ENCODE measurements at places on chromosomes 1 and 21.

GRCh38 chr1:205633421-205633976 is 1.7 kb upstream of the ELK4 start:
- DNase-seq = peak; percentile 8

DNA sequence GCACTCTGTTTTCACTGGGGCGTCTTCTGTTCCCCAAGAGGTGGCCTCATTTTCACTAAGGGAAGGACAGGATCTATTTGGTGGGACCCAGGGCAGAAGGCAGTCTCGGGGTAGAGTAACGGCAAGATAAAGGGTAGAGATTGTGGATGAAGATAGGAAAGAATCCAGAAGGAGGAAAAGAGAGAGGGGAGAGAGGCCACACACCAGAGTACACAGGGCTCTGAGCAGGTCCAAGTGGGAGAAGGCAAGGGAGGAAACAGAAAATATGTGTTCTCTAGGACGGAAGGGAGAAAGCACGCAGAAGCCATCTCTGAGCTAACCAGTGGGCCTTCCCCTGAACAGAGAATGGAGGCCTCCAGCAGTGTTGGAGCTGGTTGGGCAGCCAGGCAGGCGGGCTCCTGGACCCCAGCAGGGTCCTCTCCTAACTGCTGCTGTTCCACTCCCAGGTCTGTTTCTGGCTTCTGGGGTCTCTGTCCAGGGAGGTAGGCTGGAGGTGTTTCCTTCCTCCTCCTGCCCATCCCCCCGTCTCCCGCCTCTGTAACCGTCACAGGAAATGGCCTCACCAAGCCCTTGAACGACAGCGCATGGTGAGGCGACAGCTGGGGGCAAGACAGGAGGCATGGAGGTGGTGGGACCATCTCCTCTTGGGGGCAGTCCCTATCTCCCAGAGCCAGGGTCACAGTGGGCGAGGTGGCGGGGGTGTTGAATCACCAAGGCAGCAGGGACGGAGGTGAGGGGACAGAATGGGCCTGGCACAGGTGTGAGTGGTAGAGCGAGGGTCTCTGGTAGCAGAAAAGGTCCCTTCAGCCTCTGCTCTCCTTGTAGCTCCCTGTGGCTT is 649 bp downstream of the PTPN7 start:
- DNase-seq = no peak

DNA sequence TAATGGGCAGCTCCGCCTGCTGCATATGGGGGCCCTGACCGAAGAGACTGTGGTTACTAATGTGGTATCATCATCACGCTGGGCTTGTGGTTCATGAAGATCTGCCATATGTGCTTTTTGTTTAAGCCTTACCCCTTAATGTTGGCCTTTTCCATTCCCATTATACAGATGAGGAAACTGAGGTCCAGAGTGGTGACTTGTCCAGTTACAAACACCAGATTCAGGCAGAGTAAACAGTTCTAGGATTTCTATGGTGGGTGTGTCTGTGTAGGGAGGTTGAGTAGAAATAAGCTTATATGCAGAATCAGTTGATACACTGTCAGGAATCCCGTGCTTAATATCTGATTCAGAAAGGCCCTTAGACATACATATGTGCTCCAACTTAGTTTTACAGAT is 691 bp downstream of the UTP11 start:
- no peak for DNase-seq

DNA sequence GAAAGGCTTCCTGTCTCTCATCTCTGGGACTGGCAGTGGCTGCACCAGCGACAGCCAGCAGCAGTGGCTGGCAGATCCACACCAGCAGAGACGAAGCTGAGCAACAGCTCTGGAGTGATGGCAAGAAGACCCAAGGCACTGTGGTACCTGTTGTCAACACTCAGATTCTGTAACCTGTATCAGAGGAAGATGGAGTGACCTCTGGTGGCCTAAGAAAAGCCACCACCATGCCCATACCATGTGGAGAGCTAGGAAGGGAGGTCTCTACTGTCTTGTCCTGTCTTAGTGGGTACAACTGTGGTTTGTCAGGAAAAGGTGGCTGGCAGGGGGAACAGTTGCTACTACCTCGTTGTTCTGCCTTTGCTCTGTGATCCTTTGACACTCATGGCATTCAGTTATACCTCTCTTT is 22.5 kb upstream of the RHBDL2 start:
- DNase-seq = no peak

GRCh38 chr1:108041360-108042142 is 76.6 kb upstream of the VAV3 start:
- DNase-seq = peak; percentile 78

- DNase-seq = peak; percentile 51
Measured at GRCh38 chr21:25862596-25862995, 127.8 kb downstream of the GABPA start.

GRCh38 chr1:99570486-99571089 is 75.3 kb upstream of the PALMD start:
- peak; percentile 48 for DNase-seq

DNA sequence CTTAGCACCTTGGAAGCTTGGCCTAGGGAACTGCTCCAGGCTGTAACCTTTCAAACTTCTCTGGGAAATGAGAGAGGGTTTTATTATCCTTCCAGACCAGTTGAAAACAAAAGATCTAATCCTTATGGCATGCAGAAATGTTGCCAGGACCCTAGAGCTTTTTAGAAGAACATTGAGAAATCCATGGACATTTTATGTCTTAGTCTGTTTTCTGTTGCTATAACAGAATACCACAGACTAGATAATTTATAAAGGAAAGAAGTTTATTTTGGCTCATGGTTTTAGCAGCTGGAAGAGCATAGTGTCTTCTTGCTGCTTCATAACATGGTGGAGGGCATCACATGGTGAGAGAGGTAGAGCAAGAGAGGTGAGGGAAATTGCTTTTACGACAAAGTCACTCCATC is 25.8 kb downstream of the OSBPL9 start:
- peak; percentile 84 for DNase-seq

- DNase-seq = peak; percentile 12
Measured at GRCh38 chr1:195097316-195097715, 1510.9 kb downstream of the KCNT2 start.

- no peak for DNase-seq
Measured at GRCh38 chr1:175714350-175714749, 29.0 kb downstream of the TNR start.

DNA sequence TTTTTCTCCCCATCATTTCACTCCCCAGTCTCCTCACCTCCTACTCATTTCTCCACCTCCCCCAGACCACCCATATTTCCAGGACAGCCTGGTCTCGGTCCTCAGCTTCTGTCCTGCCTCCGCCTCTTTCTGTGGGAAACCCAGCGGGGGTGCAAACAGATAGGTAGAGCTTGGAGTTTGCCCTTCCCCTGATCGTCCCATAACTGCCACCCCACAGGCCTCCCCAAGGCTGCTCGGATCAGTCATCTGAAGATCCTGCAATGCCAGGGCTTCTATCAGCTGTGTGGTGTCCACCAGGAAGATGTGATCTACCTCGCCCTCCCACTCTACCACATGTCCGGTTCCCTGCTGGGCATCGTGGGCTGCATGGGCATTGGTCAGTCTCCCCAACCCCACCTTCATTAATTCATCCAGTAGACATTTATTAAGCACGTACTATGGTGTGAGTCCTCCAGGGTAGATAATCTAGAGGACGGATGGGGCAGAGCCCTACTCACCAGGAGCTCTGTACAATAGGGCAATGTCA is 1.7 kb downstream of the SLC27A3 start:
- no peak for DNase-seq

DNA sequence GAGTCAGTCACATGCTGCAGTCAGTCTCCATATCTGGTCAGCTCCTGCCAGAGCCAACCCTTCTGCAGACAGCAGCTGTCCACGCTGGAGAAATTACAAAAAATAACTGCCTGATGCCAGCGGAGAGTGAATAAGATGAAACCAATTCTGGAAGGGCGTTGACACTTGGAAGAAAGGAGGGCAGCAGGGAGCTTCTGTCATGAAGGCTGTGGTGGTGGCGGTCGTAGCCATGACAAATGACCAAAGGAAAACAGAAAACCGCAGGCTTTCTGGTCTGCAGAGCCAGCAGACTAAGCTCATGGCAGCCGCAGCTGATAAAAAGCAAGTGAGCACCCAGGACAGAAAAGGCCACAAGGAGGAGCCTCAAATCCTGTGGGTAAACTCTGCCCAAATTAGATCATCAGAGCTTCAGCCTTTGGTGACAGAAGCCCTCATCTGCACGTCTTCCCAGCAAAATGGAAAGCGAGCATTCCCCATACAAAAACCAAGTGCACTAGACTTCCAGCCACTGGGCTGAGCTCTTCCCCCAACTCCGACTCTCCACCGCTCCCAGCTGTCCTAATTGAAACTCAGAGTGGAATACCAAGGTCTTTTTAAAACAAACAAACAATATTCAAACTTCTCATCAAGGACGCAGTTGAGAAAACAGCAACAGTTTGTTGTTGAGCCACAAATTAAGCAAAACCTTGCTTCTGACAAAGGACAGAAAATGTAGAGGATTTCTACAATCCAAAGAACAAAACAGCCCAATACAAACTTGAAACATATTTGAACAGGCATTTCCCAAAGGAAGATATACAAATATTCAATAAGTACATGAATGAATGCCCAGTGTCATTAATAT is 28.7 kb downstream of the RSPH1 start:
- DNase-seq = peak; percentile 36

All from astrocyte of the hippocampus (primary cell).